ENCODE measurements at places on chromosomes 2 and 18.

DNA sequence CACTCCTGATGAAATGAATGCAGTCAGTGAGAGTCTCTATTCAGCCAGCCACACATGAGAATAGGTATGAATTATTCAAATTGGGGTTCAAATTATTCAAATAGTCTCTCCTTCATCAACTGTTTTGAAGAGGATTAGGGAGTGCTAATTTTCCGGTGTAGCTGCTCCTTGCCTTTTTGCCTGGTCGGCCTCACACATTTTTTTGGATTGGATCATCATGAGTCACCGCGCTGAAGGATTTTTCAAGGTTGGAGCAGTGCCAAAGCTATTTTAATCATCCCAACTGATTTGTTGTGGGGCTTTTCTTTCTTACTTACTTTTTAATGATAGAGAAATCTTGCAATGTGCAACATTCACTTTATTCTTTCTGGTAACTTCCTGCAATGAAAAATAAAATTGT is 2.4 kb upstream of the DTNA start:
- DNase-seq = no peak

- DNase-seq = peak; percentile 15
Observed at GRCh38 chr2:50535971-50536759, 495.8 kb downstream of the NRXN1 start.

GRCh38 chr2:115414466-115414865 is 972.0 kb downstream of the DPP10 start:
- DNase-seq = no peak

- DNase-seq = no peak
Observed at GRCh38 chr2:46695283-46695682, 215.9 kb downstream of the TMEM247 start.

DNA sequence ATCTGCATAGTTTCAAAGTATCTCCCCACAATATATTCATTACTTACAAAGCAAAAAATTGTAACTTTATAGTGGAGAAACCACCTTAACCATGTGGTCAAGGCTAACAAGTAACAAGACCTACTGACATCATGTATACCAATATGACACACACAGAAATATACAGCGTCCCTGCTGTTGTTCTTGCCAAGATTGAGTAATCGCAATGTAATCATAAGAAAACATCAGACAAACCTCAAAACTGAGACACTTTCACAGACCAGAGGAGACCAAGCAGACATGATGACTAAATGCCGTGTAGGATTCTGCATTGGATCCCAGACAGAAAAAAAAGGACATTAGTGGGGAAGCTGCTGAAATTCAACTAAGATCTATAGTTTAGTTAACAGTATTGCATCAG is 123.0 kb downstream of the ACAA2 start:
- no peak for DNase-seq

GRCh38 chr2:40418614-40419363 is 33.1 kb downstream of the SLC8A1 start:
- DNase-seq = no peak

- peak; percentile 54 for DNase-seq
Observed at GRCh38 chr18:26460449-26461091, 87.8 kb downstream of the KCTD1 start.

DNA sequence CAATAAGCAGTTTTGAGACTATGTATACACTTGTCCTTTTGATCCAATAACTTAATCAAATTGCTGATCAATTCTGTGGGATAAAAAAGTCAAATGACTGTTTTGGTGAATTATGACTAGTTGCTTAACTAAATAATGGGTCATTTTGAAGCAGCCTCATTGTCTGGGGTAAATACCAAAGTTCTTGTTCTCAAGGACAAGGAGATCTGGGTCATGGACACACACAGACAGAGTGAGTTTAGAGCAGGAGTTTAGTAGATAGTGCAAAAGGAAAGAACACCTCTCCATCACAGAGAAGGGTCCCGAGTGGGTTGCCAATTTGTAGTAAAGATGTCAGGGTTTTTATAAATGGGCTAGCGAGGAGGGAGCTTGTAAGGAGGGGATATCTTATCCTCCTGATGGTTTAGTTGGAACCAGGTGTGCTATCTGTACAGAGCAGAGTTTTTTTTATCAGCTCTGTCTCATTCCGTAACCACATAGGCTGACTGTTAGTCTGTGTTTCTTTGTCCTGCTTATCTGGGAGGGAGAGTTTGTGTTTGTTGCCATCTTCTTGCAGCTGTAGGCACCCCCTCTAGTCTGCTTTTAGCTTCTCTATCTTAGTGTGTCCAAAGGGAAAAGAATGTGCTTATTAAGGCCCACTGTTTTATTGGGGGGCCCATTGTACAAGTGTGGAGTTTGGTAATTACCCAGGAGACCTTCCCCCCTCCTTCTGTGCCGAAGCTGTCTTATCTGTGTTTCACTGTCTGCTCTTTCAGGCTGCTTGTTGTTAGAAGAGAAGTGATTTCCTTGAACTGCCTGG is 48.7 kb upstream of the C1GALT1C1L start:
- peak; percentile 95 for DNase-seq

- peak; percentile 68 for DNase-seq
Observed at GRCh38 chr2:173884025-173884802, 81.0 kb downstream of the SP3 start.

DNA sequence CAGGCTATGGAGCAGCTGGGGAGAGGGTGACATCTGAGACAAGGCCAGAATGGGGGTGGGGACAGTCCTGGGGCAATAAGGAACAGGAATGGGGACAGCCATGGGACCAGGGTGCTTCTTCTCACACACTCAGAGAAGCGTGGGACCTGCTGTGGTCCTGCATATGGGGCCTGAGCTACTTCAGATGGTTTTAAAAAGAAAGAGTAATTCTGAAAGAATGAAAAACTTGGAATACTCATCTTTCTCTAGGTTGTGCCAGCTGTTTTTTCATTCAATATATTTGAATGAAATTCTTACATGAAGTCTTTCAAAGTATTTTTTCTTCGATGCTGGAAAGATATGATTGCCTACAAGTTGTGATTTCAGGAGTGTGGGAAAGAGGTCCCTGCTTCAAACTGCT is 227.5 kb upstream of the APCDD1 start:
- no peak for DNase-seq

DNA sequence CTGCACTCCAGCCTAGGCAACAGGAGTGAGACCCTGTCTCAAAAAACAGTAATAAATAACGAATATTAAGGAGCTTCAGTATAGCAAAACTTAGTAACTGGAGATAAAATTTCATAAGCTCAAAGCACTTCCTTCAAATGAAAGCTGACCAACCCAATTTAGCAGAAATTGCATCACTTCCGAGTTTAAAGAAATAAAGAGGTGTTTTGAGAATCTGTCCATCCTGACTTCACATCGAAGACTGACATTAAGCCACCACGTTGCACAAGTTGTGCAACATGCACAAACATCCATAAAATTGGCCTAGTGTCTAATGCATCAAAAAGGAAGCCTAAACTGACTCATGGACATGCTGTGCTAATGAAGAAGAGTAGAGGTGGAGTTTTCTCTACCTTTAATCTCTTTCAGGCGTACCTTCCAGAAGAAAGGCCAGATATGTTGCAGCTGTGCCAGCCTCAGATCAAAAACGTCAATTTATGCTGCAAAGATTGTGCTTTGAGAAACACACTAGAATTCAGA is 7.7 kb upstream of the DSG3 start:
- no peak for DNase-seq

DNA sequence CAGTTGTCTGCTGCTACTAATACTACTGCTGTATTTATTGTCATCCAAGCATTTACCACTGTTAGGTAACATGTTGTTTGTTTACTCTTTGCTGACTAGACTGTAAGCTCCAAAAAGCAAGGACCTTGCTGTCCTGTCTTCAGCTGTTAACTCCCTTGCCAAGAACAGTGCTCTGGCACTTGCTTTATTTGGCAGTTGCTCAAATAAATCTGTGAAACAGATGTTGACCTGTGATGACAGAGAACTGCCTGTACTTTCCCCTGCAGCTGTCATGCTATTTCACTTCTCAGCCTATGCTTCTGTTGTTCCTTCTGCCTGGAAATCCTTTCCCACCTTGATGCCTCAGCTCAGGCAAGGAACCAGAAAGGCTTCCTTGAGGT is 181.2 kb downstream of the ATAD2B start:
- peak; percentile 60 for DNase-seq

Data from hematopoietic multipotent progenitor cell treated with erythropoietin and hydrocortisone succinate and interleukin-3 and kit ligand, for 8 days (in vitro differentiated cells).